ENCODE measurements at places on chromosomes 3 and 15.

DNA sequence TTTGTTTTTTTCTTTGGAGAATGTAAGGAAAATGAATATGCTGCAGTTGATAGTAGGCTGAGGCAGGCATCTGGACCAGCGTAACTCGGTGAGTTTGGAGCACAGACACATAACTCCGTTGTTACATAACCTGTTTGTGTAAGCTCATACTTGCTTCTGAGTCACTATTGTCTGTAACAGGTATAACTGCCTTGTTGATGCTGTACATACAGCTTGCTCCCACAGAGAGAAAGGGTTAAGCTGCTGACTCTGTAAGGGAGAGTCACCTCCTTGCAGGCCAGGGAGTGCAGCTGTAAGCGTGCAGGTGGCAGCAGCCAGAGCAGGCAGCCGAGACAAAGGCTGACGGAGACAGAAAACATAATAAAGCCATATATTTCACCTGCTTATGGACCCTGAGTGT lies 20.4 kb downstream of the RETNLB start:
- no peak for DNase-seq

GRCh38 chr15:80562033-80562432 lies 133.1 kb upstream of the ABHD17C start:
- no peak for DNase-seq

DNA sequence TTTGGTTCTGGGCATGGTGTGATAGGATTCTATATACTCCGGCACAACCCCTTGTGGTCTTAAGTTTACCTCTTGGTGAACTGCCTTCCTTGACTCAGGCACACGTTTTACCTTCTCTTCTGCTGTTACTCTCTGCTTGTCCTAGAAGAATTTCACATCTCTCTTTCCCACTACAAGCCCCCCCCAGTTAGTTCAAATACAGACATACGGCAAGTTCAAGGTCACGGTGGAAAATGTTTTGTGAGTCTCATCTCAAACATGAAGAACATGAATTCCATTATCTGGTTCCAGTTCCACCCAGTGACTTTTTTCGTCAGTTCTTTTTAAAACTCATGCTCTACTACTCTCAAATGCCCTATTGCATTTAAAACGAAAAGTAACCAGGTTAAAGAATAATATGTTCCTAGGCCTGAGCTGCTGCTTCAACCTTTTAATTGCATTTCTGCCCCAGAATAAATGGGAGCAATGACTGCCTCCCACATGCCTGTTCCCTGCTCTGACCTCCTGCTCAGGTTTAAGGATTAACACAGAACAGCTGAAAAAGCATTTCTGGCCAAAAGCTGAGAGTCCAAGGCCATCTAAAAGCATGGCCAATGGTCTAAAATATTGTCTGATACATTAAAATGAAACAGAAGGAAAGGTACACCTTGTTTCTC lies 132.8 kb downstream of the OSBPL10 start:
- DNase-seq: no peak

- DNase-seq: no peak
These were observed 39.5 kb upstream of the NSMCE3 start for GRCh38 chr15:29309139-29309538.

DNA sequence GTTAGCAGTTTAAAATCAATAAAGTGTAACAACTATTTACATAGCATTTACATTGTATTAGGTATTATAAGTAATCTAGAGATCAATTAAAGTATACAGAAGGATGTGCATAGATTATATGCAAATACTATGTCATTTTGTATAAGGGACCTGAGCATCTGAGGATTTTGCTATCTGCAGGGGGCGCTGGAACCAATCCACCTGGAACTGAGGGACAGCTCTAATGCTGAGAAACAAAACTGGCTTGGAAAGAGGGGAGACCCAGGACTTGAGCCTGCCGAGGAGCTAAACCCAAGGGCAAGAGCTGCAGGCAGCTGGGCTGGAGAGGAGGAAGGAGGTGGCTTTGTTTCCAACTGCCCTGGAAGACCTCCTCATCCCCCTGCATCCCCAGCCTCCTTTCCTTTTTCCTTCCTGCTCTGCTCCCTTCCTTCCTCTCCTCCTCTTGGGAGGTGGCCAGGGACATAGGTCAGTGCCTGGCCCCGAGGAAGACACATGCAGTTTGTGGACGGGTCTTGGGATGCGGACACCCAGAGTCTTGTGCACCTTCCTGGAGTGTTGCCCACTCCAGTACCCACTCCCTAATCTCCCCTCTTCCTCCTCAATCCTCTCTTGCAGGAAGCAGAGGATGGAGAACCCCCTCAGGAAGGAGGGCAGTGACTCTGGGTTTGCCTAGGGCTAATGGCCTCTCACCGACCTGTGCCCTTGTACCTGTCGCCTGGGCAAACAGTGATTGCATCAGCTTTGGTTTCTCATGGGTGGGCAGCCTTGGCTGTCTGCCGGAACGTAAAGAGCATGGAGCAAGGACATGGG lies 825 bp upstream of the RTP3 start:
- peak; percentile 55 for DNase-seq

DNA sequence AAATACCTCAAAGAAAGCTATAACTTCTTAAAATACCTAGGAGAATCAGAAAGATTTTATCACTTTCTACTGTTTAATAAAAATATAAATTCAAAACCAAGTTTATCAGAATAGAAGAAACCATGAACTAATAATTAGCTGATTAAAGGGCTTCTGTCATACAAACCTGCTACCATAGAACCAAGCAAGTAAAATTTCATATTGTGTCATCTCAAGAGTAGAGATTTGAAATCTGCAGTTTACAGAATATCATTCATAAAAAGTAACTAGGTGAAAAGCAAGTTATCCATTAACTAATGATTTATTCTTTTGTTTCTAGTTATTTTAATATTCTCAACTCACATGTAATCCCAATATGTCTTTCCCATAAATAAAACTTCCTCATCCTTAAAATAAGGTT lies 36.8 kb upstream of the XXYLT1 start:
- no peak for DNase-seq

Measured in activated T-cell treated with anti-CD3 and anti-CD28 coated beads for 1 hour (primary cell).